ENCODE measurements at places on chromosomes 6 and 20.

- DNase-seq = no peak
These were observed 155.1 kb upstream of the ENPP5 start for GRCh38 chr6:46325561-46326530.

DNA sequence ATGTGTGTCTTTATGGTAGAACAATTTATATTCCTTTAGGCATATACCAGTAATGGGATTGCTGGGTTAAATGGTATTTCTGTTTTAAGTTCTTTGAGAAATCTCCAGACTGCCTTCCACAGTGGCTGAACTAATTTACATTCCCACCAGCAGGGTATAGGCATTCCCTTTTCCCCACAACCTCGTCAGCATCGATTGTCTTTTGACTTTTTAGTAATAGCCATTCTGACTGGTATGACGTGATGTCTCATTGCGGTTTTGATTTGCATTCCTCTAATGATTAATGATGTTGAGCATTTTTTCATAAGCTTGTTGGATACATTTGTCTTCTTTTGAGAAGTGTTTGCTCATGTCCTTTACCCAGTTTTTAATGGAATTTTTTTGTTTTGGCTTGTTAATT lies 5.3 kb upstream of the TASP1 start:
- peak; percentile 66 for DNase-seq

- no peak for DNase-seq
These were observed 927 bp downstream of the IL20RA start for GRCh38 chr6:137043710-137044365.

GRCh38 chr6:25278261-25278913 lies 787 bp upstream of the CARMIL1 start:
- no peak for DNase-seq

DNA sequence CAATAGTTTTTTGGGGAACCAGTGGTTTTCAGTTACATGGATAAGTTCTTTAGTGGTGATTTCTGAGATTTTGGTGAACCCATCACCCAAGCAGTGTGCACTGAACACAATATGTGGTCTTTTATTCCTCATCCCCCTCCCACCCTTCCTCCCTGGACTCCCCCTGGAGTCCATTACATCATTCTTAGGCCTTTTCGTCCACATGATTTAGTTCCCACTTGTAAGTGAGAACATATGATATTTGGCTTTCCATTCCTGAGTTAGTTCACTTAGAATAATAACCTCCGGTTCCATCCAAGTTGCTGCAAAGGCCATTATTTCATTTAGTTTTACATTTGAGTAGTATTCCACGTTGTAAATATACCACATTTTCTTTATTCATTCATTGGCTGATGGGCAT lies 28.3 kb downstream of the RPP40 start:
- no peak for DNase-seq

- peak; percentile 20 for DNase-seq
These were observed 157.9 kb downstream of the INSM1 start for GRCh38 chr20:20525756-20526155.

GRCh38 chr6:70657706-70658105 lies 10.0 kb upstream of the SMAP1 start:
- no peak for DNase-seq

DNA sequence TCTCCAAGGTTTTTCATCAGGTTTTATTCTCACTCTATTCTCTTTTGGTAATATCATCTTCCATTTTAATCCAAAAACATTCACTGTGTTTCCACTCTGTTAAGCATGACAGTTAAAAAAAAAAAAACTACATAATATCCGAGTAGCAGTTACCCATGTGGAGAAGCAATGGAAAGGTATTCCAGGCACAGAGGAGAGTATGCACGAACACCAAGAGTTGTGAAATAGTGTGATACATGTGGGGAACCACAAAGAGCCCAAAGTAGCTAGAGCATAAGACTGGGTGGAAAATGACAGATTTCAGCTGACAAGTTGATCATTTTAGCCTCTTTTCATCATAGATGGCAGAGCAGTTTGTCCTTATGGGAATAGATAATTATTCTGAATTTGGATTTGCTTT lies 19.9 kb upstream of the FBXL4 start:
- no peak for DNase-seq

GRCh38 chr6:163904186-163904585 lies 489.7 kb downstream of the QKI start:
- no peak for DNase-seq

DNA sequence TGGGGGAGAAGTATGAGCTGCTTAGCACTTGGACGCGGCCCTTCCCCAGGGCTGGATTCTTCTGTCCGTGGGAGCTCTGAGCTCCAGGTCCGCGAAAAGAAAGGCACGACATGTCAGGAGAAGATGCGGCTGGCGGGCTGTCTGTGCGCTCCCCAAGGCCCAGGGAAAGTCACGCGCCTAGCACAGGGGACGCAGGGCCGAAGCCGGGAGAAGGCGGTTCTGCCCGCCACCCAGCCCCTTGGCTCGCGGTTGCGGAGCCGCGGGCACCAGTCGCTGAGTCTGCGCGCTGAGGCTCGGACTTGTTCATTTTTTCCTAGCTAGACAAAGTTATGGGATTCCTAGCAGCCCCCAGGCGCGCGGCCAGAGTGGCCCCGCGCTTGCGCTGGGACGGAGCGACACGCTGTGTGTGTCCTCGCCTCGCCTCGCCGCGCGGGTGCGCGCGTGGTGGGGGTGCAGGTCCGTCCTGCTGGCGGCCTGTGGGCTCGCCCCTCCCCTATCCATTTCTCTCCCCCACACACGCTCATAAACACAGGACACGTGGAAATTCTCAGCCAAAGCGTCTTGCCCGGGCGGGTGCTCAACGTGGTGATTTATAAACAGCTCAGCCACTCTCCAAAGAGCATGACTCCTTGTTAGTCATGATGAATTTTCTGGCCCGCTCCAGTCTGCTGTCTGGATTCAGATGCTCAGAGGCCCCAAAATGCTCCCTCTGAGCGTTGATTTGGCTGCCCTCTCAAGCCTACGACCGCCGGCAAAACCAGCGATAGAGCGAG lies 1.9 kb upstream of the POU3F2 start:
- peak; percentile 48 for DNase-seq

- no peak for DNase-seq
These were observed 15.1 kb downstream of the TBC1D32 start for GRCh38 chr6:121319112-121319553.

DNA sequence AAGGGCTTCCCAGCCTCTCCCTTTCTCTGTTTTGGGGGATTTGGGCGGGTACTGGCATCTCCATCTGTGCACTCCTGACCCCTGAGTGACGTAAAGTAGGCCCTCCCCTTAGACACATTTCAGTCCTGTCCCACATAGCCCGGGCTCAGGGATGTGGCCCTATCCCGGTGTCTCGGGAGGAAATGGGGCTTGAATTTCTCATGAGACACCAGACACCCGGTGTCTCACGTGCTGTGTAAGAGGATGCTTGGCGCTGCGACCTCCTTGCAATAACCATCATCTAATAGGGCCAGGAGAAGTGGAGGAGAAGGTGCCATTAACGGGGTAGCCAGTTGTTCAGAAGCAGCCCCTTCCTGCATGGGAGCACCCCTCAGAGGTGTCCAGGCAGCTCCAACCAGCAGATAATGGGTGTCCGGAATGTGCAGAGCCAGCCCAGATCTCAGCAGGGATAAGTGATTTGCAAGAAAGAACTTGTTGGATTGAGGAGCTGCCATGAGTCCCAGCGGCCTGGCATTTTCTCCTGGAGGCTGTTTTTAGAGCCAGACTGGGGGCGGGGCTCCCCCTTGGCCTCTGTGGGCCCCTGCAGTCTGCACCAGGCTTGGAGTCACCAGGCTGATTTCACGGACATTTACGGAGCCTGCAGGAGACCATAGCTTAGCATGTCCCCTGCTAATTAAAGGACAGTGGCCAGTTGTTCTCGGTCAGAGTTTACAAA lies 372.0 kb downstream of the PREX1 start:
- DNase-seq = no peak

GRCh38 chr6:16787128-16787682 lies 25.9 kb upstream of the ATXN1 start:
- DNase-seq = no peak

- no peak for DNase-seq
These were observed 3.6 kb upstream of the MDFI start for GRCh38 chr6:41634657-41635056.

DNA sequence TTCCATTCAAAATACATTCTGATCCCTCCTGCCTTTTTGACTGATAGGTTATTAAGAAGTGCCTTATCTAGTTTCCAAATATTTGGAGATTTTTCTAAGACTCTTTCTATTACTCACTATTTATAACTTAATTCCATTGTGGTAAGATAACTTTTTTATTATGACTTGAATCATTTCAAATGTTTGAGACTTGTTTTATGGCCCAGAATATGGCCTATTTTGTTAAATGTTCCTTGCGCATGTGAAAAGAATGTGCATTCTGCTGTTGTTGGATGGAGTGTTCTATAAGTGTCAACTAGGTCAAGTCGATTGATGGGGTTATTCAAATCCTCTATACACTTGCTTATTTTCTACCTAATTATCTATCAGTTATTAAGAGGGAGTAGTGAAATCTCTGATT lies 13.1 kb upstream of the TCP11 start:
- DNase-seq = no peak

- DNase-seq = peak; percentile 29
These were observed 490.0 kb downstream of the GRIK2 start for GRCh38 chr6:101883505-101883904.

DNA sequence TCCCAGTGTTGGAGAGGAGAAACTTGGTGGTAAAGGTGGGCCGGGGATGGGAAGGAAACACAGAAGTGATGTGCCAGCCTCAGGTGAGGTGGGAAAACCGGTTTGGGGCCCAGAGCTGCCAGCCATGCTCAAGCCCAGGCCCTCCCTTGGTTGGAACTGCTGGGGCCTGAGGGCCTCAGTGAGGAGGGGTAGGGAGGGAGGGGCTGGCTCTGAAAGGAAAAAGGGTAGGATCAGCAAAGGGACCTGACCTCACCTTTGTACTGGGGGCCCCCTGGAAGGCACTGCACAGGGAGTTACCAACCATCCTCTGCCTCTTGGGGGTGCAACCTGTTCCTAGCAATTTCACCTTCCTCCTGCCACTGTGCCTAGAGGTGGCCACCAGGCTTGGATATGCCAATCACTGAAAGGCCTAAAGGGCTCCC lies 1.8 kb upstream of the SPEF1 start:
- no peak for DNase-seq

DNA sequence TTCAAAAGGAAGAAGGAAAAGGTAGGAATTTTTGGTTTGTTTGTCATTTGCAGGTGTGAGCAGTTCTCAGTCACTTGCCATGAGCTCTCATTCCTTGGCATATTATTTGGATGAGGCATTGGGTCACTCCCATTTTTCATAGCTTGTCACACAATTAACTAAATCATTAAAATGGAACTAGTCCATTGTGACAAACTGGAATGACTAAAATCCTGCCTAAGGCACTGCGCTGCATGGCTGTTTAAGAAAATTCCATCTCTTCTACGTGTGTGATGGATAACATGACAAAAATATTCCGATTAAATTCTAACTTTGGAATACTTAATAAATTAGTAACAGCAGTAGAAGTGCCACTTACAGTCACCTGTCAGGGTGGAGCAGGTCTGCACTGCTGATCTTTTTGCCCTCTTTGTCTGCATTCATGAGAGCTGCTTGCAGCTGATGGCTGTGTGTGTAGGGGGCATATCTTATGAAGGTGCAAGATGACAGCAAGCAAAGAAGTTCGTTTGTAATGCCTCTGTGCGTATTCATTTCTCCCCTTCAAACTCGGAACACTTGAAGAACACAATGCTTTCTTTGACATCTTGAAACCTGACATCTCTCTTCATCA lies 1292.6 kb upstream of the MAP3K7 start:
- DNase-seq = no peak

GRCh38 chr20:16810216-16810615 lies 62.1 kb downstream of the OTOR start:
- DNase-seq = no peak

- DNase-seq = no peak
These were observed 216.8 kb downstream of the GJA1 start for GRCh38 chr6:121652223-121652622.

DNA sequence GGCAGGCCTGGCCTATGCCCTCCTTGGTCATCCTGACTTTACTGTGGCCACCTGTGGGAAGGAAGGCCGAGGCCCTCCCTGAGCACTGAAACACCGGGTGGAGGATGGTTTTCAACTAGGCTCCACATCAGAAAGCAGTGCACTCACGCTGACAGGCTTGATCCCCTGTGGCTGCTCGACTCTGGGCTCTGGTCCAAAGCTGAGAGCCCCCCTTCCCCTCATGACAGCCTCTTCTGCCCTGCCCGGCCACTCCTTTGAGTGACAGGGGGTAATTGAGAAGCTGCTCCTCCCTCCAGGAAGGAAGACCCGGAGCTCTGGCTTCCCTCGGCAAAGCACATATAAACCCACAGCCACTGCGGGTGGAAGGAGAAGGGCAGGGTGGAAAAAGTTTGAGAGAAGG lies 43.6 kb downstream of the MUC22 start:
- no peak for DNase-seq

DNA sequence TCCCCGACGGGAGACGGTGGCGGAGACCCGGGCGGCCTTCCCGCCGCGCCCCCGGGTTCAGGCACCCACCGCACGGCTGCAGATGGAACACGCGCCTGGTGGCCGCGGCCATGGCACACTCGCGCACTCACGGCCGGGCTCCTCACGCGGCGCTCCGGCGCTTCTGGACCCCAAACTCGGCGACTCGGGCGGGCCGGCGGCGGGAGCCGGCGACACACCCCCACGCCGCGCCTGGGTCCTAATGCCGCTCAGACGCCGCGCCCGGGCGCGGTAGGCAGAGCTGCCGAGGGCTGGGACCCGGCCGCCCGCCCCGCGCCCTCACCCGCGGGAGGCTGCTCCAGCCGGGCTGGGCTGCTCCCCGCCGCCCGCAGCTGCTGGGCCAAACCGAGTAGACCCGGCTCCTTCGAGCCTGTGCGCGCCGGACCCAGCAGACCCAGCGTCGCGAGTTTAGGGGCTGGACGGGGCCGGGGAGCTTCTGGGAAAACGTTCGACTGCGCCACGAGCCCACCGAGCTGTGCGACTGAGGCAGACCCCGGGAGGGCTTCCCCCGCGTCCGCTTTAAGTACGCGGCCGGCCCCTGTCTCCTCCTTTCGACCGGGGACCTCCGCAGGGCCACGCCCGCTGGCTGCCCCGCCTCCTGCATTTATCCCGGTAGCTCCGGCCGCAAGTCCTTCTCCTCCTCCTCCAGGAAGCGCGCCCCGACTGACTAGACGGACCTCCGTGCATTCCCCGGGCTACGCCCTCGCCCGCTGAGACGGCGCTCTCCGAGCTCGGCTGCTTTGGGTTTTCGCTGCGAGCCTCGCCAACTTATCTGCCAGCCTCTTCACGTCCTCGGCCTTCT lies at the start of gene SLC4A11:
TSS of gene SLC4A11 (minus strand) at position 165 of the 841 bp plus-strand sequence. CDS start at position 112, 53 bp downstream.
- DNase-seq = peak; percentile 68

DNA sequence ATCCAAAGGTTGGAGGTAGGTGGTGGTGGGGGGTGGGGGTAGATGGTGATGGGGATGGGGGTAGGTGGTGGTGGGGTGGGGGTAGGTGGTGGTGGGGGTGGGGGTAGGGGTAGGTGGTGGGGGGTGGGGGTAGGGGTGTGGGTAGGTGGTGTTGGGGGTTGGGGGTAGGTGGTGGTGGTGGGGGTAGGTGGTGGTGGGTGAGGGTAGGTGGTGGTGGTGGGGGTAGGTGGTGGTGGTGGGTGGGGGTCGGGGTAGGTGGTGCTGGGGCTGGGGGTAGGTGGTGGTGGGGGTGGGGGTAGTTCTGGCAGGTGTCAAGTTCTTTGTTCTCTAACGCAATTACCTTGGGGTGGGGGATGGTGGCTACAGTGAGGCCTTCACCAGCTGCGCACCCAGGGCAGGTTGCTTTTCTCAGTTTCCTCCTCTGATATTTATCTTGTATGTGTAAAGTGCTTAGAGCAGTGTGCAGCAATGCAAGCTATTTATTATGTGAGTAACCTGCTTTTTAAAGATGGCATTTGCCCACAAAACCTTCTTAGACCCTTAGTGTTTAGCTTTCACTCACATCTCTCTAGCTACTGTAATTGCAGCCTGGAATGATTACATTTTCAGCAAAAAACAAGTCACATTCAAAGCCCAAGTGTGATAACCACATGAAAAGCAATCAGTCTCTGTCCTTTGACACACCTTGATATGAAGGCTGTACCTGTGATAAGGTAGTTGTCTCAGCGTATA lies 8.2 kb upstream of the CCDC167 start:
- DNase-seq = no peak

All from foreskin melanocyte (primary cell).